ENCODE measurements at places on chromosomes 2 and 18.
A peak's percentile ranks its signal among the peaks of the same experiment; 100 is the strongest.

DNA sequence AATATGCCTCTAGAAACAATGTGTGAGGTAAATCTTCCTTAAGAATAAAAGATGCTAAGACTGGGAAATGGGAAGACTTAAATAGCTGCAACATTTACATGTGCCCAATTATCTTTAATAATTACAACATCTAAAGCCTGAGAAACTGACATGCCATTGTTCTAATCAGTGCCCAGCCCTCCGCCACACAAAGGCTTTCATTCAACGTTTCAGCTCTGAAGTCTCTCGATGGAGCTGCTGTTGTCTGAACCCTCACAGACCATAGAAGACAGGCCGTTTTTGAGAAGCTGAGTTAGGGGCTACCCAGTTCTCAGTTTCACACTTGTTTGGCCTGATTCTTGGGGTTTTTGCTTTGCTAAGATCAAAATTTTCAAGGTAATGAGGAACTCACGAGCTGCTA lies 315.4 kb upstream of the CHST9 start:
- DNase-seq, result no peak

DNA sequence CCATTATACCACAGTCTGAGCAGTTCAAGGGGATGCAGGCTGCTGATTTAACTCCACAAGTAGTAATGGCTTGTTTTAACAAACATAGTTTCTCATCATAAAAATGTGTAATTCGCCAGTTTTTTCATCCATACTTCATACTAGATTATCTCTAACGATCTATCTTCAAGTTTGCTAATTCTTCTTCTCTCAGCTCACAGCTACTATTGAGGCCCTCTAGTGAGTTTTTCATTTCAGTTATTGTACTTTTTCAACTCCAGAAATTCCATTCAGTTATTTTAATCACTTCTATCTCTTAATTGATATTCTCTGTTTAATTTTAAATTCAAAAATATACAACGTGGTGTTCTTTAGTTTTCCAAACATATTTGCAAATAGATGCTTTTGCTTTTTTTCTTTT lies 20.1 kb upstream of the TMEM87B start:
- DNase-seq, result no peak

- DNase-seq, result no peak
Measured at GRCh38 chr2:142825861-142826260, 51.6 kb upstream of the KYNU start.

DNA sequence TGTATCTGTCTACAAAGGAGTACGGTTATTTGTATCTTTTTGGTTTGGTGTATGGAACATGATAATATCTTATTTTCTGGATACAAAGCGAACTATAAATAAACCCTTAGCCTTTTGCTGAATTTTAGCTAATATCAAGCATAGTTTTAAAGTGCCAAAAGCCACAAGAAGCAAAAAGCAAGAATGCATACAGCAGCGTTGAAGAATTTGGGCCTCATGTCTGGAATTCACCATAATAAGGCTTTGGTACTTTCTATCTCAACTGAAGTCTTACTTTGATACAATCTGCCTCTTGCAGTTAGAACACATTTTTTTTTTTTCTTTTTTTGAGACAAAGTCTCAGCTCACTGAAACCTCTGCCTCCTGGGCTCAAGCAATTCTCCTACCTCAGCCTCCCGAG lies 151.5 kb downstream of the ERBB4 start:
- no peak for DNase-seq

- no peak for DNase-seq
Measured at GRCh38 chr2:233005096-233005495, 8.0 kb downstream of the NGEF start.

DNA sequence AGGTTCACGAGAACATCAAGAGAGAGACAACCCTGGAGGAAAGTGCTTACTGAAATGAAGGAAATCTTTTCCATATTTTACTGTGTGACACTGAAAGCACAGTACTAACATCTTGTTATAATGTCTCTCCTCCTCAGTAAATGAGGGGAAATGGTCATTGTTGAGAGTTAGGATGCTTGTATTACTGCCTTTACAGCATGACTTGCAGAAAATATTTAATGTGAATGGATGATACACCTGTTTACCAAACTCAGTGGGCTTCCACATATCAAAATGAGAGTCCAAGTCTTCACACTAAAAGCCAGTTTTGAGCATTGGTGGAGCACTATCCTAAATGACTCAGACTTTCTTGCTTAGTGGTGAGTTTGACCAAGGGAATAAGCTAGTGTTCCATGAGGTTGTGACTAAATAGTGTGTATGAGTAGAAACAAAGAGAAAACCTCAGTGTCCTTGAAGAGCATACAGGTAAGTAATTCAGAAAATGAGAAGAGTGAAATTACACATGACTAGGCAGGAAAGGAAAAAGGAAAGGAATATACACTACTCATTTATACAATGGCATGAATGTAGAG lies 930.7 kb upstream of the CELF4 start:
- no peak for DNase-seq

DNA sequence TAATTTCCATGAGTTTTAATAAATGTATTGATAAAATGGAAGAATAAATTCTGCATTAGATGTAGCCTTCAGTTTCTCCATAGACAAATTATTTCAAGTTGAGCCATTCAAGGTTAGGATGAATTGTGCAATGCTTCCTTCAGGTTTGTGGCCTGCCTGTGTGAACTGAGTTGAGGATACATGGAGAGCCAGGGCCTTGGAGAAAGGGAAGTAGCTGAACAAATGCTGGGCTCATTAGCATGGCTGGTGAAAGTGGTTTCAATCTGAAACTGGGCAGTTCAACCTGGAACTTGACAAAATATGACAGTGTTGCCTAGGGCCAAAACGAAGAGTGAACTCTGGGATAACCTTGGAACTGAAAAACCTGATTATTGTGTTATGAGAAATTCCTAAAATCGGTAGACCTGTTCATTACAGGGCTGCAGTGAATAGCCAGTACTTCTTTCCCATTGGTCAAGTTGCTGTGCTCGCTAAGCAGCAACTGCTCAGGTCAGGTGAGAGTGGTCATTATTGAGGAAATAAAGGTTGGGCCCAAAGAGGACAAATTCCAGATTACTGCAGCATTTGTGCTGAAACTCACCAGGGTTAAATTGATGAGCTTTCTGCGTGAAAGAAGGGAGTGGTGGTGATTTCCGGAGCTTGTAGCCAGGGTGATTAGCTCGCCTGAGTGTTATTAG lies 12.7 kb downstream of the INPP1 start:
- DNase-seq, result no peak

GRCh38 chr2:9287400-9288045 lies 80.9 kb downstream of the ASAP2 start:
- no peak for DNase-seq

GRCh38 chr2:40386177-40386576 lies 65.7 kb downstream of the SLC8A1 start:
- DNase-seq, result no peak

GRCh38 chr2:115327061-115327460 lies 884.6 kb downstream of the DPP10 start:
- no peak for DNase-seq

GRCh38 chr2:175181104-175181876 lies at the start of gene ATP5MC3:
ATP5MC3 (minus strand) TSS chr2:175181710; CDS start chr2:175181393, 317 bp downstream.
- peak; percentile 92 for DNase-seq

- DNase-seq, result no peak
Measured at GRCh38 chr2:63853527-63854310, 12.0 kb downstream of the UGP2 start.

- DNase-seq, result no peak
Measured at GRCh38 chr2:48109491-48110204, 203.3 kb upstream of the FBXO11 start.

- no peak for DNase-seq
Measured at GRCh38 chr2:102418421-102418961, 4.5 kb upstream of the IL18RAP start.

DNA sequence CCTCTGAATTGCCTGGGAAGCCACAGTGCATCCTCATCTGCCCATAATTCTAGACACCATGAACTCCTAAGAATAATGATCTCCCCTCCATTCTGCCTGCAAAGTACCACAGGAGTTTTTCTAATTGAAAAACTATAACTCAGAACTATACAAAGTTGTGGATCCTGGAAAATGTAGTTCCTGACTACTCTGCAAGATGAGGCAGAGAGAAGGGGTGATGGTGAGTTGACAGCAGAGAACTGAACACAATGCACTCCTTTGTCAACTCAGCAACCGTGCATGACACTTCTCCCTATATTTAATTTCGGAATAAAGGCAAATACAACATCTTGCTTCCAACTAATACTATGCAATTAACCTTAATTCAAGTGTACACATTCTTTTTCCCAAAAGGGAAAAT lies 471.1 kb upstream of the FAM98A start:
- DNase-seq, result no peak

DNA sequence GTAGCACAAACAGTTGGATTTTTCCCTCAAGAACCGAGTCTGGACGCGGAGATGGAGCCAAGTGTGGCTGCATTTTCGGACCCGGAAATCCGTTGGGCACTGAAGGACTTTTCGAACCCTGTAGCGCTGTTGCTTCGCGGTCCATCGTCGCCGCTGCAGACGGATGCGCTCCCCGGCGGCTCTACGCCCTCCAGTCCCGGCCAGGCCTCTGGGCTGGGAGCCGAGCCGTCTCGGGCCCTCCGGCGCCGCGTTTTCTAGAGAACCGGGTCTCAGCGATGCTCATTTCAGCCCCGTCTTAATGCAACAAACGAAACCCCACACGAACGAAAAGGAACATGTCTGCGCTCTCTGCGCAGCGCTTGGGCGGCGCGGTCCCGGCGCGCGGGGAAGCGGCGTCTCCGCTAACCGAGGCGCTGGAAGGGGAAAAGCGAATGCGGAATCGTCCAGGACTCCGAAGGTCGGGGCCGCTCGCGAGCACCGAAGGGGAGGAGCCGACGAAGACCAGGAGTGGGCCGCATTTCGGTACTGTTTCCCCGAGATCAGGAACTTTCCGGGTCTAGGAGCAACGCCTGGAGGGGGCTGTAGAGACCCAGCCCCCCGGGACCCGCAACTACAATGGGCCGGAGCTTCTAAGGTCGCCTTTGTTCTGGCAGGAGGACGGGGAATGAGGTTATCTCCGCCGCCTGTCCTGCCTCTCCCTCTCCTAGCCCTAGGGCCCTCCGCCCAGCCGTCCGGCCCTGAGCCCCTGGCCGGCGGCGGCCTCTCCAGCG lies 3.2 kb downstream of the EMX1 start:
- no peak for DNase-seq

GRCh38 chr2:178074123-178075005 lies 1.8 kb upstream of the PDE11A start:
- DNase-seq, result no peak

GRCh38 chr2:8138525-8138922 lies 543.3 kb upstream of the ID2 start:
- DNase-seq, result no peak

GRCh38 chr2:10004836-10005235 lies 38.5 kb upstream of the KLF11 start:
- DNase-seq, result no peak

DNA sequence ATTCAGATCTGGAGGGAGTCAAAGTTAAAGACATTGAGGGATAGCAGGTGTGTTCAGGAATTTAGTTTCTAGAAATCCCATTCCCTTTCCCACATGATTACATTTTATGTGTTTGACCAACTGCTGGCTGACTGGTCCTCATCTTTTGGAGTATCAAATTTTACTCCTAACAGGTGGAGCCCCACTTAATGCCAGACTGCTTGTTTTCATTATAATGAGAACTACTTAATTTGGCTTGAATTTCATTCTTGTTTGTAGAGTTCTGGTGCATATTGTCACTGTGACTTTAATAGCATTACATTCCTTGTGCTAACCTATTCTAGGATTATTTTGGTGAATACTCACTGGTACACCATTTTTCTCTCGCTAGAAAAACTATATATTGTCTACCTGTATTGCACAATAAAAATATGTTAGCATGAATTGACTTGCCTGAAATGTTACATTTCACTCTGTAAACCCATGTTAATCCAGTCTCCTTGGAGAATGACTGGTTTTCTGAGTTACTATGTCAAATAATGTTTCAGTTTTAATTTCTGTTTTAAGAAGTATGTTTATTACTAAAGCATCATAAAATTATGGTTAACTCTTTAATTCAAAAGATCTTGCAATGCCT lies 98.2 kb downstream of the TANC1 start:
- no peak for DNase-seq

DNA sequence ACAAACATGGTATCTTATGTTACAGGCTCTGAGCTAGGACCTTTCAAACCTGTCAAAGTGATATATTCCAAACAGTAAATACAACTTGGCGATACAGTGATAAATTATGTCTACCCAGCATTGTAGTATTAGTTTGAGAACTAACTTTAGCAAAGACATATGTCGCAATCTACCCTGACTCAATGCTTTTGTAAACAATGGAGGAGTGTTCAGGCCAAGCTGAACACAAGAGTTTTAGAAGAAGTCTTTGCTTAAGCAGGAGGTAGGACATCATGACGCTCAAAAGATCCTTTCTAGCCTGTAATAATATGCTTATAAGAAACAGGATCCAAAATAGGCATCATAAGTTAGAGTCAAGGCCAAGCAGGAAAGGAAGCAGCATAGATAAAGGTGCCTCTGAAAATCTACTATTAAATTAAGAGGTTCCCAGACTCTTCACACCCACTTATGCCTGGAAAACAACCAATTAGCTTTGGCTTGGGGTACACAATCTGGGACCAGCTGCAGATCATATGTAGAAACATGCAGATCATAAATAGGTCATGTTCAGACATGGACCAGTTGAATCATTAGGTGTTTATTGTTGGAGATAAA lies 132.5 kb downstream of the CSRNP3 start:
- no peak for DNase-seq

- no peak for DNase-seq
Measured at GRCh38 chr18:34189656-34190435, 34.9 kb downstream of the NOL4 start.

DNA sequence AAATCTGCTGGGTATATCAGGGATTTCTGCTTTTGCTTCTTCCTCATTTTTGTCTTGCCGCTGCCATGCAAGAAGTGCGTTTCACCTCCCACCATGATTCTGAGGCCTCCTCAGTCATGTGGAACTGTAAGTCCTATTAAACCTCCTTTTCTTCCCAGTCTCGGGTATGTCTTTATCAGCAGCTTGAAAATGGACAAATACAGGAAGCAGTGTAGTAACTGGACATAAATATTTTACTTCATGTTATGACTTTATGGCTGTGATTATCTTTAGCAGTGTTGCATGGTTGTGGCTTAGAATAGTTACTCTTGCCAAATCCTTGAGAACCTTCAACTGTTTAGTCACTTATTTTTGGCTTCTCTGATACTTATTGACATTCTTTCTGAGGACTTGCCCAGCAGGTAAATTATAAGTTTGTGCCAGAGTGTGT lies 66.2 kb upstream of the DLX2 start:
- DNase-seq, result no peak

- DNase-seq, result no peak
Measured at GRCh38 chr2:106953236-106953635, 67.3 kb upstream of the ST6GAL2 start.

DNA sequence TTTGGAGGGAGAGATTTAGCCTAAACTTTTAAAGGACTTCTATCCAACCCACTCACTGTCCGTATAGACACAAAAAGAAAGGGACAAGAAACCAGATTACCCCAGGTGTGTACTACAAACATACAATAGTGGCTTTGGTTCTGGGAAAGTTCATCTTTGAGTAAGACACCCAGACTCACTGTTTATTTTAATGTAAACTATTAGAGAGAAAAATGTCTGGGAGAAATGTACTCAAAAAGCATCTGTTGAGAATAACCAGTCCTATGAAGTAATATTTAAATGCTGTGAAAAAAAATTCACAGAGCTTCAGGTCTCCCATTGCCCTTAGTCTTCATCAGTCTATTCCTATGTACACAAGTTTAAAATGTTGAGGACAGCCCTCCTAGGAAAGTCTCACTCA lies 107.5 kb downstream of the SLC8A1 start:
- no peak for DNase-seq
